ENCODE measurements at places on chromosomes 4 and X. TPM values are rescaled to one million over a fixed set of nuclear protein-coding genes. Genes with fewer than 3 reads are reported as not detected.

The COL4A5 gene
- 22.2 TPM for total RNA-seq

The PDCL2 gene
- not detected for total RNA-seq

The LUZP4 gene
- total RNA-seq = not detected

The DCX gene
- total RNA-seq = not detected

The RAPGEF2 gene
- total RNA-seq = 81.5 TPM

The L1CAM gene
- 43.0 TPM for total RNA-seq

The ERVMER34-1 gene
- total RNA-seq = 0.63 TPM

The FMR1NB gene
- not detected for total RNA-seq

The MFAP3L gene
- 22.4 TPM for total RNA-seq

The HPSE gene
- 3.0 TPM for total RNA-seq

The ADH4 gene
- total RNA-seq = 0.59 TPM

The INPP4B gene
- total RNA-seq = 18.4 TPM

The SCD5 gene
- 50.9 TPM for total RNA-seq

All from tibial nerve (tissue), 4 donors.